ENCODE measurements at places on chromosomes 11 and 22.

DNA sequence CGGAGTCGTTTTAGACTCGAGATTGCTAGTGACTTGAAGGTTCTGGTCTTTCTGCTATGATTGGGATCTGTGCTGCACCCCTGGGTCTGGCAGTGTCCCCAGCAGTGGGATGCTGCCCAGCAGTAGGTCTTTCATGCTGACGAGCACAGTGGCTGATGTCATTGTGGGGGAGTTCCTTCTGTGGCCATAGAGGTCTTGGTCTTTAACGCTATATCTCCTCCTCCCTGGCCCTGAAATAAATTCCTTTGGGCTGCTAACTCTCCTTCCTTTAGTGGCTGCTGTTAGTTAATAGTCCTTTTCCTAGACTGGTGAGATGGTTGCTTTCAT is 136.3 kb downstream of the TEAD1 start:
- DNase-seq: no peak

GRCh38 chr22:23392420-23393121 is 187.5 kb downstream of the IGLL1 start:
- DNase-seq: no peak

DNA sequence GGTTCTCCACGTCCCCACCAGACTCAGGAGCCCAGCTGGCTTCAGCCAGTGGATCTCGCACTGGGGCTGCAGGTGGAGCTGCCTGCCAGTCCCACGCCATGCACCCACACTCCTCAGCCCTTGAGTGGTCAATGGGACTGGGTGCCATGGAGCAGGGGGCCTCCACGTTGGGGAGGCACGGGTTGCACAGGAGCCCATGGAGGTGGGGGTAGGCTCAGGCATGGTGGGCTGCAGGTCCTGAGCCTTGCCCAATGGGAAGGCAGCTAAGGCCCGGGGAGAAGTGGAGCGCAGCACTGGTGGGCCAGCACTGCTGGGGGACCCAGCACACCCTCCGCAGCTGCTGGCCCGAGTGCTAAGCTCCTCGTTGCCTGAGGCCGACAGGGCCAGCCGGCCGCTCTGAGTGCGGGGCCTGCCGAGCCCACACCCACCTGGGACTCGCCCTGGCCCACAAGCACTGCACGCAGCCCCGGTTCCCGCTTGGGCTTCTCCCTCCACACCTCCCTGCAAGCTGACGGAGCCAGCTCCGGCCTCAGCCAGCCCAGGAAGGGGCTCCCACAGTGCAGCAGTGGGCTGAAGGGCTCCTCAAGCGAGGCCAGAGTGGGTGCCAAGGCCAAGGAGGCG is 258.5 kb upstream of the PDGFD start:
- no peak for DNase-seq

GRCh38 chr11:34488855-34489557 is 24.6 kb downstream of the ELF5 start:
- DNase-seq: no peak

DNA sequence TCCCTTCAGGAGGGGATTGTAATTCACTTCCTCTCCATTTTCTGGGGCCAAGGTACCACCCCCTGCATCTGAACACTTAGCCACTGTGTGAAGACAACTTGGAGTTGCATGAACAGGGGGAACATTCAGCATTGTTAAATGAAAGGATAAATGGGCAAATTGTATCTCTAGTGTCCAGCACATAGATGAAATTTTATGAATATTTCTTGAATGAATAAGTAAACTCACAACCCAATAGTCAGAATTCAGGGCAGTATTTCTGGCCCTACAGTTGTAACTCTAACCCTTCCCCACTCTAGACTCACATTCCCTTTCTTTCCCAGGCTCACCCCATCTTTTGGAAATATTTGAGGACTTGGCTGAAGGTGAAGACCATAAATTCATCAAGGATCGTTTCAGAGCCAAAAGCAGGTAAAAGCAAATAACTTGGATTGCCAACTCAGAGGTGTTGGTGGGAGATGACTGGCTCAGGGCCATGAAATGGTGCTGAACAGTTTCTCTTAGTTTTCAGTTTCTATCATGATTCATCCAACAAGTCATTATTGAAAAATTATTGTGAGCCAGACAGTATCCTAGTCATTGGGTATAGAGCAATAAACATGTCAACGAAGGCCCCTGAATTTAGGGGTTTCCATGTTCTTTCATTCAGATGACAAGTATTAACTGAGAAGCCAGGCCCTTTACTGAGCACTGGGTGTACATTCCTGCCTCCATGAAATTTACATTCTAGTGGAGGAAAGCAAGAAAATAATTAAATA is 33.3 kb upstream of the ZC3H12C start:
- DNase-seq: no peak

DNA sequence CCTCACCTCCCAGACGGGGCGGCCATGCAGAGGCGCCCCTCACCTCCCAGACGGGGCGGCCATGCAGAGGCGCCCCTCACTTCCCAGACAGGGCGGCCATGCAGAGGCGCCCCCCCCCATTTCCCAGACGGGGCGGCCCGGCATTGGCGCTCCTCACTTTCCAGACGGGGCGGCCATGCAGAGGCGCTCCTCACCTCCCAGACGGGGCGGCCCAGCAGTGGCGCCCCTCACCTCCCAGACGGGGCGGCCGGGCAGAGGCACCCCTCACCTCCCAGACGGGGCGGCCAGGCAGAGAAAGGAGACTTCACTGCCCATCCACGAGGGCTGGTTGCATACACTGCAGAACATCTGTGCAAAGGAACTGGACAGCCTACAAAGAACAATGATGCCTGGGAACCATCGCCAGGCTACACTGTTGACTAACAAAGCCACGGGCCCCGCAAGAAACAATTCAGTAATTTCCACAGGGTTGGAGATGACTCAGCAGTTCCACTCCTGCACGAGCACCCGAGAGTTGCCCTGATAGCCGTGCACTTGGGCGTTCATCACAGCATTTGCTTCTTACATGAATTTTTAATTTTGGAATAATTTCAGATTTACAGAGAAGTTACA is 58.7 kb downstream of the CTTN start:
- DNase-seq: no peak

DNA sequence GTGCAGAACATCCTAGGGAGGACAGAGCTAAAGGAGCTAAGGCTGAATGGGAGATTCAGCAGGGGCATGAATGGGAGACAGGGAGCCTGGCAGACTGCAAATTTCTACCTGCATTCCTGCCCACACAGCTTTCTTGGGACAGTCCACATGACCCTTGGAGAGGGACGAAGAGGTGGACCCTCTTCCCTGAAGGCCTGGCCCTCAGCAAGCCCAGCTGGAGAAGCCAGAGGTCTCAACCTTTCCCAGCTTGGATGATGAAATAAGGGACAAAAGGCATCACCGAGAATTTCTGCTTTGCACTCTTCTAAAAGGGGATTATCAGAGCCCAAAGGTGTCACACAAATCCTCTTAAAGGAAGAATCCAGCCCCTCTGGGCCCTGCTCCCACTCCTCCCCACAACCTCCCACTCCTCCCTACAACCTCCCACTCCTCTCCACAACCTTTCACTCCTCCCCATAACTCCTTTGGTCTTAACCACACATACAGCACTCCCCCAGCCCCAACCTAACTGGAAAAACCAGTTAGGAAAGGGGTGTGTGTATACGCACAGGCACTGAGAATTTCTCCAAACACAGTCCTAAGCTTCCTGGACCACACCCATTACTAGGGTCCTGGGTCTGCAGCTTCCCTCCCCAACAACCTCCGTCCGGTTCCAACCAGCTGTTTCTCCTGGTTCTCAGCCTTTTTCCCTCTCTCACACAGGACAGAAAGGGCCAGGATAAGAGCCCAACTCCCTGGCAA is 38.4 kb downstream of the RPL27A start:
- no peak for DNase-seq

GRCh38 chr11:114395736-114396135 is 4.6 kb downstream of the C11orf71 start:
- DNase-seq: no peak

GRCh38 chr22:45717789-45718188 is 46.2 kb downstream of the ATXN10 start:
- DNase-seq: no peak

DNA sequence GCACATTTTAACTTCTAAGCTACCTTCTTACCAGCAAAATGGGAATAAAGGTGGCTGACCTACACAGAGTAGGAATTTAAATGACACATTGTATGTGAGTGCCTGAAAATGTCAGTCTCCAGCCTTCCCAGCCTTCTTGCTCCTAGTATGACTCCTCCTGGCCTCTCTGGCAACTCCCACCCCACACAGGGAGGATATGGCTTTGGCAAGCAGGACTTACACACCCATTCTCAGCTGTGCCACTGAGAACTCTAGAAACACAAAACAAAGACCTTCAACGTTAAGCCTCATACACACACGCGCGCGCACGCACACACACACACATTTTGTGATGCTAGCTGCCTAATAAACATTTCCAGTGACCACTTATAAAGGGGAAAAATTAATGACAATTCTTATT is 65.8 kb downstream of the PACSIN2 start:
- DNase-seq: no peak

- no peak for DNase-seq
These were observed 7.8 kb downstream of the FTH1 start for GRCh38 chr11:61959678-61960077.

DNA sequence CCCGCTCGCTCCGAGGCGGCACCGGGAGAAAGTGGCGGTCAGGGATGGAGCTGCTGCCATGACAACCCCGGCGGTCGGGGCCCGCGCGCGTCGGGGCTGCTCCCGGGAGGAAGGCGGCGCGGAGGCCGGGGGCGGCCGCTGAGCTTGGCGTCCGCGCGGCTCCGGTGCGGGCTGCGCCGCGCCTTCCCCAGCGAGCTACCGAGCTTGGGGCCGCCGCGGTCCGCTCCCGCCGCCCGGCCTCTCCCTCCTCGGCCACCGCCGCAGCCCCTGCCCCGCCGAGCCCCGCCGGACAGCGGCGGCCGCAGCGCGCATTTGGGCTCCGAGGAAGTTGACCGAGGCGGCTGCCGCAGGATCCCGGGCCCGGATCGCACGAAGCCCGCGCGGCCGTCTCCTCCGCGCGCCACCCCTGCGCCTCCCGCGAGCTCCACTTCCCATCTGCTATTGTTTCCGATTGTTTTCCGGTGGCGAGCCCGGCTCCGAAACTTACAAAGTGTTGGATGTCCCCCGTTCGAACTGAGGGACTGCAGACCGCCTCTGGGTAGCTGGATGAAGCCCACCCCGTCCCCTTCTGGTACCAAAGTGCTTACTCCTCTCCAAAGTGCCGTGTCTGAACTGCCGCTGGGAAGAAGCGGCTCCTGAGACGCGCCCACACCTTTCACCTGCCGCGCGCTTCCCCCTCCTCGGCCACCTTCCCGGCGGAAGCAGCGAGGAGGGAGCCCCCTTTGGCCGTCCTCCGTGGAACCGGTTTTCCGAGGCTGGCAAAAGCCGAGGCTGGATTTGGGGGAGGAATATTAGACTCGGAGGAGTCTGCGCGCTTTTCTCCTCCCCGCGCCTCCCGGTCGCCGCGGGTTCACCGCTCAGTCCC is 540.3 kb downstream of the NTM start:
- no peak for DNase-seq

GRCh38 chr11:91563176-91563575 is 661.4 kb upstream of the FAT3 start:
- DNase-seq: no peak

GRCh38 chr11:59283825-59284772 is 71.4 kb upstream of the MPEG1 start:
- DNase-seq: no peak

GRCh38 chr11:114964676-114965214 is 286.4 kb downstream of the NXPE2 start:
- DNase-seq: no peak

DNA sequence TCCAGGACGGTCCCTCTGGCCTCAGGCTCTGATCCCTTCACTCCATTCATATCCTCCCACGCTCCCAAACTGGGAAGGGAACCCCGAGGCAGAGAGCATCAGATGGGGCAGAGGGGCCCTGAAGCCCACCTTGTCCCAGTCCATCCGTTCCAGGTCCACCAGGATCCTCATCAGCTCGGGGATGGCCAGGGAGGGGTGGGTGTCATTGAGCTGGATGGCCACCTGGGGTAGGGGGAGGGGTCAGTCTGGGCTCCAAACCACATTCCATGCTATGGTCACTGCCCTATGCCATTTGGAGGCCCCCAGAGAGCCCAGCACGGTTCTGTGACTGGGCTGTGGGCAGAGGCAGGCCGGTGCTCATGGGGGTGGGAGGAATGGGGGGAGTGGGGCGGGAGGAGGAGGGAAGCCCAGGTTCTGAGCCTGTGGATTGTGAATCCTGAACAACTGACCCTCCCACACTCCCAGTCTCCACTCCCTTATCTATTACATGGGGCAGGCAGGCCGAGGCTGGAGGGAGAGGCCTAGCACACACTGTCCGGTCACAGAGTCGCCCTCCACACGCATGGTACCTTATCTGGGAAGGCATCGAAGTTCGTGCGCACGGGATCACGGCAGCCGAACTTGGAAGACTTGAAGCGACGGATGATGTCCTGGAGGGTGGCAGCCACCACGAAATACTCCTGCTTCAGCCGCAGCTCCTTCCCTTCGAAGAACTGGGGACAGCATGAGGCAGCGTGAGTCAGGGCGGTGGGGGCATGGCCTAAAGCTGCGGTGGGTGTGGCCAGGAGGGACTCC is 5.5 kb downstream of the PYGM start:
- no peak for DNase-seq

GRCh38 chr11:27209562-27210005 is 153.4 kb downstream of the CCDC34 start:
- DNase-seq: no peak

DNA sequence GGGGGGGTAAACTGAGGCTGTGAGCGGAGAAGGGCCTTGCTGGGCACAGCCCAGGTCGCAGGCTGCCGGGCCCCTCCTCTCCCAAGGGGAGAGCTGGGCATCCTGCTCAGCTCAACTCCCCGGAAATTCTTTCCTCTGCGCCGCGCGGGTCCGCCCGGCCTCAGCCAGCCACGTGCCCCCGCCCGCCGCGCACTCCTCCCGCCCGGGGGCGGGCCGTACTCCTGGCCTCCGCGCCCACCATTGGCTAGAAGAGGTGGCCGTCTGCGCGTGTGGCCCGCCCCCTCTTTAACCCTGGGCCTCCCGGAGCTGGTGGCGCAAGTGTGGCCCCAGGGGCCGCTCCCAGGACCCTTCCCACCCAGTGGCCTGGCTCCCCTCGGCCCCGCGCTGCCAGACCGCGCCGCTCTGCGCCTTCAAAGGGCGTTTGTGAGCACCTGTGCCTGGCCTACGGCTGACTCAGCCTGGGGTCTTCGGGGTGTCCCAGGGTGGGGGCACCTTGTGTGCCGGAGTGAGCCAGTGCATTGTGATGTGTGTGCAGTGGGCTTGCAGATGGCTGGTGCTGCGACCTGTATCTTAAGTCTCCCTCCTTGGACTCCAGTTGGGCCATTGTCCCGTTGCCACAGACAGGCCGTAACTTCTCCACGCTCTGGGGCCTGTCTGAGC is 2.0 kb downstream of the MRGPRF start:
- DNase-seq: no peak

DNA sequence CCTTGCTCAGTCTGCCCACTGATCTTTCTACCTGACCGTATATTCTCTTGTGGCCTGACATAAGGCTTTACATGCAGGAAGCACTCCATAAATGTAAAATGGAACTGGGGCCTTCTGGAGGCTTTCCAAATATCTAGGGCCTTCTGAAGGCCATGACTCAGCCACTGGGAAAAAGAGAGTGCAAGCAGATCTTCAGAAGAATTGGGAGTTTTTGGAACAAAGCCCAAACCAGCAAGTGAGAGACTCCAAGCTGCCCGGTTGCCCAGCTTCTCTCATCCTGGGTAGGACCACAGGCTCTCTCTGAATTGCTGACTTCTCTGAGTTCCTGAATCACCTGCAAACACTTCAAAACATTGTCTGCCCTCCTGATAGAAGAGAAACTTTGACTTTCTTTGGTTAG is 107.9 kb upstream of the BMAL1 start:
- DNase-seq: no peak

GRCh38 chr11:48081151-48082010 is 101.0 kb downstream of the PTPRJ start:
- no peak for DNase-seq

Measured in activated CD8-positive, alpha-beta memory T cell treated with anti-CD3 and anti-CD28 coated beads for 48 hours (primary cell).